Thyroid gland (tissue), 4 donors: ENCODE measurements at places on chromosomes 4 and X.

DNA sequence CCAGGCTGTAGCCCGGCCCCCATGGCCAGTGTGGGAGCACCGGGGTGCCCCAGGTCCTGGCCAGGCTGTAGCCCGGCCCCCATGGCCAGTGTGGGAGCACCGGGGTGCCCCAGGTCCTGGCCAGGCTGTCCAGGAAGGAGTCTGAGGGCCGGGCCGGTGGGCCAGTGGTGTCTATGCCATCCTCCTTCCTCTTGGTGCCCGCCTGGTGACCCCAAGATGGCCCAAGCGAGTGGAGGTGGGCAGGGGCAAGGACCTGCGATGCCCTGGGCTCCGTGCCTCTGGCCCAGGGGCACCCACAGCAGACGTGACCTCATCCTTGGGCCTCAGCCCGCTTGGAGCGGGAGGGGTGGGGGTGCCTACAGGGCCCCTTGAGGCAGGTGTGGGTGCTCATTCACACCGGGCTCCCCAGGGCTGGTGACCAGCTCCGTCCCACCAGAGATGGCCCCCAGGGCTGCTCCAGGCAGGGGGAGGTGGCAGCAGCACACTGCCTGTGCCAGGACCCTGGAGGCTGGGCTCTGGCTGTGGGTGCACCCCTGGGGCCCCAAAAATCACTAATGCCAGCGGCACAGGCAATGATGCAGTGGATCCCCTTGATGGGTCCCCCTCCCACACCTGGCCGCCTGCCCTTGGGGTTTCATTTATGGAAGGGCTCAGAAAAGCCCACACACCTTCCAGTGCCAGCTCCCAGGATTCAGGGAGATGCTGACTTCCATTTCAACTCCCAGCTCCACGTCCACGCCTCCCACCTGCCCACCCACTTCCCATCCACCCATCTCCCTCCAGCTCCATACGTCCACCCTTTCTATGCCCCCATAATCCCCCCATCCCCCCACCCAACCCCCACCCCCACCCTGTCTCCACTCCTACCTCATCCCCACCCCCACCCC lies 35.8 kb downstream of the TACC3 start:
- DNase-seq: no peak

- DNase-seq: no peak
These were observed 138.6 kb upstream of the APOOL start for GRCh38 chrX:84865113-84865512.

GRCh38 chr4:132001542-132001941 lies 1147.6 kb upstream of the PCDH10 start:
- no peak for DNase-seq

DNA sequence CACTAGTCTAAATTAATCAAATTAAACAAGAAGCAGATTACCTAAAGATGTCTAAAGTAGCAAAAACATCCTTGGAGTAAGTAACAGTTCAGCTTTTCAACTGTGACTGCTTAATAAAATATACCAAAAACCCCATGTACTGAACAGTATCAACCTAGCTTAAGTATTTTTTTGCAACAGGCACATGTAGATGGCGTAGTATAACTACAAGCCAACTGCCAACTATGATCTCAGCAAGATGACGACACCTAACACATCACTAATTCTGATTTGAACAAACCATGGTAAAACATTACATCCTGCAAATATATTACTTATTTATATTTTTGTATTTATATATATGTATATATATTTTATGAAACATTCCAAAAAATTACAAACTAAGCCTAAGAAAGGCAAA lies 24.5 kb downstream of the DHX15 start:
- DNase-seq: no peak

DNA sequence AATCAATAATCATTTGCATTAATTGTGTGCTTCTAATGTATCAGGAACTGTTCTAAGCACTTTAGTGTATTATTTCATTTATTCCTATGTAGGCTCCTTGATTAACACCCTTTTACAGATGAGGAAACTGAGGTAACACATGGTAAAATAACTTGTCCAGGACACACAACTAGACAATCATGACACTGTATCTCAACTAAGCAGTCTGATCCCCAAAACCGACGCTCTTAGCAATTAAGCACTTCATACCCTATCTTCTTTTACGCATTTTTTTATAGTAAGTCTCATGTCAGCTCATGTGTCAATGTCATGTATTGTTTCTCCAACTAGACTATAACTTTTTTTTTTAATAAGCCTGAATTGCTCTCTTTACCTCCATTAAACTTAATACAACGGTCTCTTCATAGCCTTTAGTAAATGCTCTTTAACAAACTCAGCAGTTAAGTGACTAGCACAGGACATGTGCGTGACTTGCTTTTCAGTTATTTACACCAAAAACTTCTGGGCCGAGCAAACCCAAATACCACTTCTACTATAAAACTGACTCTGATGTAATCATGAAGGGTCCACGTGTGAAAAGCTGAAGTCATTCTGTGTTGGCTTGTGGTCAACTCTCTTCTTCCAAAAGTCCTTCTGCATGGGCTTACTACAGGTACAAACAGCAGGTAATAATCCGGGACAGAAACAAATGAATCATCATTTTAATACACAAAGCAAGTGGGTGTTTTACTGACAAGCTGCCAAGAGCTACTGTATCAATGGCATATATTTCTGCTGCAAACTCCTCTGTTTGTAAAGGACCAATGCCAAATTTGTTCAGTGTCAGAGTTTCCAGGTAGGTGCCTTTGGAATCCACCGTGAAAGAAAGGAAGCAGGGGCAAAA lies 7.9 kb upstream of the AMBN start:
- DNase-seq: no peak

- DNase-seq: no peak
These were observed 349.7 kb upstream of the GALNT7 start for GRCh38 chr4:172818901-172819300.

DNA sequence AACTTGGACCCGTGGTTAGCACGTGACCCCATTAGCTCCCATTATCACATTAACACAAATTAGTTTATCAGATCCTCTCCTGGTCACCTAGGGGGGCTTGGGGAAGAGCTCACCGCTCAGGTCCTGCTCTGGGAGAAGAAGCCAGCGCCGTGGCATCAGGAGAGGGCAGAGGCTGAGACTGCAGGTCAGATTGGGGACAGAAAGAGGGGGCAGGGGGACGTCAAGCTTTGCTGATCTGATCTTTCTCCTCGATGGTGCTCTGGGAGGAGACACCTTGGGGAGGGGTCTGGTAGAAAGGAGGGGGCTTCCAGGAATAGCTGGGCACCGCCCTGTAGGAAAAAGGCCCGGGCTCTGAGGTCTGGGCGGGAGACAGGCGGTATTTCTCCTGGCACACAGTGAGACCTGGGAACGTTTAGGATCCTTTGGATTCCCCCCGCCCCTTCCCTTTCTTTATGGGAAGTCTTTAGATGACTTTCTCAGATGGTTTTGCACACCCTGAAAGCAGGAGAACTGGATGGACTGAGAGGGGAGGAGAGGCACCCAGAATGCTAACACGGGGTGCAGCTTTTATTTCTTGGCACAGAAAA lies 9.1 kb upstream of the ELF4 start:
- no peak for DNase-seq

GRCh38 chrX:16832301-16832700 lies 37.9 kb downstream of the RBBP7 start:
- DNase-seq: no peak

GRCh38 chrX:87310780-87311179 lies 206.8 kb upstream of the KLHL4 start:
- no peak for DNase-seq

GRCh38 chrX:38599796-38600755 lies 38.7 kb downstream of the TSPAN7 start:
- DNase-seq: no peak

DNA sequence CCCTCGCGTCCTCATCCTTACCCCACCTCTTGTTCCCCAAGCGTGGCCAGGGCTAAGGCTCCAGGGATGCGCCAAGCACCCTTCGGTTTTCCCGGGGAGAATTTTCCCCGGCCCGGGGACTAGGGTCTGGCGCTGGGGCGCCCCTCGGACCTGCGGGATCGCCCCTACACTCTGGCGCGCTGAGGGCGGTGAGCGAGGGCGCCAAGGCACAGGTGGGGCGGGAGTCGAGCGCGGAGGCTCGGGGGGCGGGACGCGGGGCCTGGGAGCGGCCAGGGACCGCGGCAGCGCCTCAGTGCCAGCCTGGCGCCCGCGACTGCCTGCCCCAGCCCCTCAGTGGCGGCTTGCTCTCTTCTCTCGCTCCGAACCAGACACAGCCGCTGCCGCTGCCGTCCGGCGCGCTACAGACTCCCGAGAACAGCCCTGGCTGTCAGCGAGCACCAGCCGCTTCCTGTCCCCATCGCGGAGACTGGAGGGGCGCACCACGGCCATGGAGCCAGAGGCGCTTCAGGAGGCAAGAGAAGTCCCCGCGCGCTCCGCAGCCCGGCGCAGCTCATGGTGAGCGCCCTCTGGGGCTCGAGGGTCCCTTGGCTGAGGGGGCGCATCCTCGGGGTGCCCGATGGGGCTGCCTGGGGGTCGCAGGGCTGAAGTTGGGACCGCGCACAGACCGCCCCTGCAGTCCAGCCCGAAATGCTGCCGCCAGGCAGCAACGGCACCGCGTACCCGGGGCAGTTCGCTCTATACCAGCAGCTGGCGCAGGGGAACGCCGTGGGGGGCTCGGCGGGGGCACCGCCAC lies at the start of gene DRD5:
Gene DRD5, plus strand, starts transcription at position 292 of the 793 bp plus-strand sequence. Its CDS starts 396 bp downstream, at position 688.
- DNase-seq: no peak

DNA sequence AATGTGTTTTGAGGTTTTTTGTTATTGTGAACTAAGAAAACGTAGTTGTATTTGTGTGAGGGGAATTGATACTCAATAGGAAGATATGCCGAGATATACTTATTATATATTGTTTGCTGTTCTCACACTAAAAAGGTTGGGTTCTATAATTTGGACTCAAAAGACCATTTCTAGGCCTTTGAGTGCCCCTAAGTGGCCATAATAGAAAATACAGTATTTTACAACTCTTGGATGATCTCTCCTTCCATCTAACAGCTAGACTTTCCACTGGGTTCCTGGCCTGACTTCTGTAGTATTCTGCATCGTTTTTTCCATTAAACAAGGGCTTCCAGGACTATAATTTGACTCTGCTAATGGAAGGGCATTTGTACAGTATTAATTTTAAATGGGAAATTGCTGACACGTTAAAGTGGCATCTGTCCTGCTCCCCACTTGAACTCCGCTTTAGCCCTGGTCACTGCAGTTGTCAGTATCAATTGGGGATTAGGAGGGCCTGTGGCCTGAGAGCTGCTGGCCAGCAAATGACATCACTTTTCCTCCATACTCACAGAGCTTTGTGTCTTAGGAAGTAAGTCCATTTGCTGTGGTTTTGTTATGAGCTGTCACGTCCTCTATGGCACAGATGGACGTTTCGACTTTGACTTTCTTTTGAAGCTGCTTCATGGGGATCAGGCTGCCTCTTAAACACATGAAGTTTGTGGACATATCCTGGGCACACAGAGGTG lies 176.9 kb downstream of the SLIT2 start:
- DNase-seq: no peak

DNA sequence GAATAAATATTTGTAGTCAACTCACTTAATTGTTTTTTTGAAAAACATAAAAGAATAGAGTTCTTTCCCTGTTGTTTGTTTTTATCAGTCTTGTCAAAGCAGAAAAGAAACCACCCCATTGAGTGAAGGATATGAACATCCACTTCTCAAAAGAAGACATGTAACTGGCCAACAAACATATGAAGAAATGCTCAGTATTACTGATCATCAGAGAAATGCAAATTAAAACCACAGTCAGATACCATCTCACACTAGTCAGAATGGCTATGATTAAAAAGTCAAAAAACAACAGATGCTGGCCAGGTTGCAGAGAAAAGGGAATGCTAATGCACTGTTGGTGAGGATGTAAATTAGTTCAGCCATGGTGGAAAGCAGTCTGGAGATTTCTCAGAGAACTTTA lies 326.1 kb upstream of the EMCN start:
- DNase-seq: no peak

- DNase-seq: no peak
These were observed 897.5 kb upstream of the AGA start for GRCh38 chr4:178339769-178340168.

DNA sequence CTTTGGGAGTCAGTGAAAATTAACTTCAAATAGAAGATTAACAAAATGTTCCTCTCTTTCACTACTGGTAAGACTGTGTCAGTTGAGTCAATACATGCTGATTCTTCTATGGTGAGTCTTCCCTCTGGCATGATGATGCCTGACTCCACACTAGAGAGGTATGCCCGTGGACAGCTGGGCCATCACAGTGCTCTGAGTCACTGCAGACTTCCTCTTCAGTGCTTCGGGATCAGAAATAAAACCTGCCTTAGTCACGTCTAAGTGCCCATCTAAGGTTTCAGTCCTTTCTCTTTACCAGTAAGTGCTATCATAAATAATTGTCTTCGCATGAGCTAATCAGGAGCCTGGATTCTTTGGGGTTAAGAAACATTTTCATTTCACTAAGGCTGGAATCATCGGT lies 1.6 kb upstream of the ASB5 start:
- no peak for DNase-seq

GRCh38 chrX:147533426-147533825 lies 378.3 kb upstream of the FMR1 start:
- DNase-seq: no peak

- peak; percentile 23 for DNase-seq
These were observed 10.3 kb downstream of the ZDHHC9 start for GRCh38 chrX:129833153-129833990.

DNA sequence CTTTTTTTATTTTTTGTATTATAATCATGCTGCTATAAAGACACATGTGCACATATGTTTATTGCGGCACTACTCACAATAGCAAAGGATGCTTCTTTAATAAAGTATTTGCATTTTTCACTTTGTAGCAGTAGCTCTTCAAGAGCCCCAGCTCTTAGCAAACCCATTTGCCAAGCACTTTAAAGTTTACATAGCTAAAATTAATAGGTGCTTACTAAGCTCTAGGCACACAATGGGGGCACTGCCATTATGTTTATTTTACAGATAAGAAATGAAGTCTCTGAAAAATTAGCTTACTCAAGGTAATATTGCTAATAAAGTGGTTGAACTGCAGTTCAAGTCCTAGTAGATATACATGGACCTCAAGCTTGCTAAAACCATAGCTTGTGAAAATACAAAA lies 230.3 kb upstream of the ARHGAP24 start:
- no peak for DNase-seq

DNA sequence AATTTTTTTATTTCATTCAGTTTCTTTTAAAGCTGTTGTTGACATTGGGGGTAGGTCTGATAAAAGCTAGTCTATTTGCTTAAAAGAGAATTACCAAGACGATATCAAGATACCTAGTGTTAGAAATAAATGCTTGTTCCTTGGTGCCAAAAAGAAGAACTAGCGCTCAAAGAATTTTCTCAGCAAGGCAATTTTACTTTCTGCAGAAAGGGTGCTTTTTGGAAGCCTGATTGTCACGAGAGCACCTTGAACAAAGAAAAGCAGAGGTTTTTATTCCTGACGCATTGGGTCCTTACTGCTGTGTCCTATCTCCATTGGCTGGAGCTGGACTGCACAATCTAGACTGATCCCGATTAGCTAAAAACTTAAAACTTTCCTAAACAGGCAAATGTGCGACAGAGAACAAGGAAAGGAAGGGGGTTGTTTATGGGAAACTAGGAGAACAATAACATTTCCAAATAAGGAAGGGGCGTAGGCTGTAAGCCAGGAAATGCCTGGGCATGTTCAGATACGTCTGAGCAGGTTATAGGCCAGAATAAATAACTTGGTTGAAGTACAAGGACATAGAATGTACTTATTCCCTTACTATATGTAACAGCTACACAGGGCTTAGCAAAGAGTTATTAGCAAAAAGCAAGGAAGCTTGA lies 50.3 kb upstream of the STPG2 start:
- no peak for DNase-seq

GRCh38 chr4:15653864-15654592 lies 1.1 kb downstream of the FBXL5 start:
- no peak for DNase-seq

GRCh38 chr4:48623182-48623780 lies 133.2 kb downstream of the ZAR1 start:
- no peak for DNase-seq

GRCh38 chr4:117941611-117942010 lies 92.7 kb upstream of the NDST3 start:
- no peak for DNase-seq
